ENCODE measurements at places on chromosomes 13 and 19.

GRCh38 chr13:98420554-98421175 is 156.2 kb downstream of the STK24 start:
- DNase-seq, result no peak

DNA sequence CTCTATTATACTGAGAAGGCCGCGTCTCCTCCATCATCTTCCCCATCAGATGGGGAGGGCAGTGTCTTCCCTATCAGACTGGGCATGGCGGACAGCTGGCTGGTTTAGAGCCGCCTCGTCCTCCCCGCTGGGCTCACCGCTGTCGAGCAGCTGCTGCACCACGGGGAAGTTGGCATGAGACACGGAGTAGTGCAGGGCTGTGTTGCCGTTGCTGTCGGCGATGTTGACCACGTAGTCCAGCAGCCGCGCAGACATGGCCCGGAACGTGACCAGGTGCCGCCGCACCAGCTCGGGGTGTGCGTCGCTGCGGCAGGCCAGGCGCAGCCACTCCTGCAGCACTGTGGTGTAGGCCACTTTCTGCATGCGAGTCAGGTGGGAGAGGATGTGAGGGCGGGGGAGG is 18.8 kb upstream of the SPC24 start:
- DNase-seq, result no peak

GRCh38 chr19:23762548-23762883 is 3.8 kb upstream of the ZNF681 start:
- DNase-seq, result no peak

- no peak for DNase-seq
Observed at GRCh38 chr13:74409551-74409950, 275.3 kb upstream of the KLF12 start.

DNA sequence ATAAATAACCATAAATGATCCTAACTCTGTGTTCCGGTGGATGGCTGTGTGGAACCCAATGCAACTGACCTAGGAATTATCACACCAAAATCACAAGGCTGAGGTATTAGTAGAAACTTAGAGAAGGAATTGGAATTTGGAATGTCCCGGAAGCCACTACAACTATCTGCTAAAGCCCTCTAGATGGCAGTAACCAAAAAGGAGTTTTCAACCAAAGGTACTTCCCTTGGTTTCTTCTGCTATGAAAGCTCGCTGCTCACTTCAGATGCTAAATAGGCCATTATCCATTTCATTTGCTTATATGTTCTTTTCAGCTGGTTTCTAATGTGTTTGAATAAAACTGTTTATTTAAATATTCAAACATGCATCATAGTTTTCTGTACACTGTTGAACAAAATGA is 1589.1 kb upstream of the SPRY2 start:
- DNase-seq, result no peak

Measured in stimulated activated CD4-positive, alpha-beta T cell treated with anti-CD3 and anti-CD28 coated beads, Interleukin-2, amount 100 ng/mL, for 4 hours (primary cell).